Cortex of kidney (tissue), 1 donor: ENCODE measurements at places on chromosomes 5 and 9.
A peak's percentile ranks its signal among the peaks of the same experiment; 100 is the strongest.

DNA sequence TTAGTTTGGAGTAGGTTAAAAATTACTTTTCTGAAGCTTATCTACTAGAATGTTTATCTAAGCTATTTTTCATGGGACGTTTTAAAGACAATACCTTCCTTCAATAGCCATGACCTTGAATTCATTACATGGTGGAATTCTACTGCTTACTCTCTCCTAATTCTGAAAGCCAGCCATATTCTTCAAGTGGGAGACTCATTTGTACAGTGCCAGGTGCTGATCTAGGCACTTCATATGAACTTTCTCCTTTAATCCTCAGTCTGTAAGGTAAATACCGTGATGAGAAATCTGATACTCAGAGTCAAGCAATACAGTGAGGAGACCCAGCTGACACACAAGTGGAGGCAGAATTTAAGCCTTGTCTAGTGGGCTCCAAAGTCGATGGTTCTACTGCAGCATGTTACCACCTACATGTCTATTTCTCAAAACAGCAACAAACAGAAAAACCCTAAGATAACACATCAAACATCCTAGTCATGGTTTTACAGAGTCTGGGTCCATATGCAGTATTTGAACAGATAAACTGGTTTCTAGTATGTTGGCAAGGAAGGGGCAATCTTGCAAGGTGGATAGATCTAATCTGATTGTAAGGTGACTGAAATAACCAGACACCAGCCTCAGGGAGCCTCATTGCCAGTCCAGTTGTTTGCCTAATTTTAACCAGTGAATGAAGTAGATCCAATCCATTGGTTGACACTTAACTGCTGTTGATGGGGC is 243.7 kb downstream of the PIK3R1 start:
- no peak for DNase-seq

DNA sequence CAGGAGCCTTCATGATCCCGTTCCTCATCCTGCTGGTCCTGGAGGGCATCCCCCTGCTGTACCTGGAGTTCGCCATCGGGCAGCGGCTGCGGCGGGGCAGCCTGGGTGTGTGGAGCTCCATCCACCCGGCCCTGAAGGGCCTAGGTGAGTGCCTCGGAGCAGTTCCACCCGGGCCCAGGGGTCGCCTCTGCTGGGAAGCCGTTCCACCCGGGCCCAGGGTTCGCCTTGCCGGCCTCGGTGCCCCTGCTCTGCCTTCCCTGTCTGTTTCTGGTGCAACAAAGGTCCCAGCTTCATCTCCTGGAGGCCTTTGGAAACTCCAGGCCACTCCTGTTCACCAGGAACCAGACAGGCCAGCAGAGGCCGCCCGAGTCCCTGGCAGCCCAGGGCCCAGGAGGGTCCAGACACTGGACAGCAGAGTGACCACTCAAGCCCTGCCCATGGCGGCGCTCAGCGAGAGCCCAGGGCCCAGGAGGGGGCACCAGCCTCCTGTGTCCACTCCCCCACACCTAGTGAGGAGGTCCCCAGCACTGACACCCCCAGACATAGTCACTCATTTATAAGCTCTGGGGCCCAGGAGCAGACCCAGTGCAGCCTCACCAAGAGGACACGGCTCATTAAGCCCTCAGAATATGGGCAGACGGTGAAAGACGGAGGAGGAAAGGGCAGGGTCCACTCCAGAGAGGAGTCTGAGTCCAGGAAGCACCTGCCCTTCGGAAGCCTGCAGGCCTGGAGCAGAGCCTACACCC is 7.5 kb downstream of the SLC6A19 start:
- no peak for DNase-seq

- DNase-seq = no peak
These were observed 368.6 kb upstream of the IRX4 start for GRCh38 chr5:2251298-2251697.

DNA sequence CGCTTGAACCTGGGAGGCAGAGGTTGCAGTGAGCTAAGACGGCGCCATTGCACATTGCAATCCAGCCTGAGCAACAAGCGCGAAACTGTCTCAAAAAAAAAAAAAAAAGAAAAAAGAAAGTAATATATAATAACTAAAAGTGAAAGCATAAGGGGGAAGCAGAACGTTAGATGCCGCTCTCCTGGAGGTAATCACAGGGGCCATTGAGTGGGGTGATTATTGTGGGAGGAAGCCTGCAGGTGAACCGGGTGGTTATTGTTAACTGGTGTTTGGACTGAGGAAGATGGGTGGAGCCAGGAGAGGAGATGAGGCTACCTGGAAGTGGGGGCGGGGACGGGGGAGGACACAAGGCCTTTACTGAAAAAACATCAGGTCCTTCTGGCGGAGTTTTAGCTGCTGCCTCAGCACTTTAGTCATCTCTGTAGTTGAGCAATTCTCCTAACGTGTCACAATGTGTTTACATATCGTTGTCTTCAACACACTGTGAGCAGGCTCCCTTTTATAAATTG is 5.3 kb upstream of the TJP2 start:
- no peak for DNase-seq

GRCh38 chr5:178651046-178651810 is 24.4 kb upstream of the CLK4 start:
- no peak for DNase-seq

DNA sequence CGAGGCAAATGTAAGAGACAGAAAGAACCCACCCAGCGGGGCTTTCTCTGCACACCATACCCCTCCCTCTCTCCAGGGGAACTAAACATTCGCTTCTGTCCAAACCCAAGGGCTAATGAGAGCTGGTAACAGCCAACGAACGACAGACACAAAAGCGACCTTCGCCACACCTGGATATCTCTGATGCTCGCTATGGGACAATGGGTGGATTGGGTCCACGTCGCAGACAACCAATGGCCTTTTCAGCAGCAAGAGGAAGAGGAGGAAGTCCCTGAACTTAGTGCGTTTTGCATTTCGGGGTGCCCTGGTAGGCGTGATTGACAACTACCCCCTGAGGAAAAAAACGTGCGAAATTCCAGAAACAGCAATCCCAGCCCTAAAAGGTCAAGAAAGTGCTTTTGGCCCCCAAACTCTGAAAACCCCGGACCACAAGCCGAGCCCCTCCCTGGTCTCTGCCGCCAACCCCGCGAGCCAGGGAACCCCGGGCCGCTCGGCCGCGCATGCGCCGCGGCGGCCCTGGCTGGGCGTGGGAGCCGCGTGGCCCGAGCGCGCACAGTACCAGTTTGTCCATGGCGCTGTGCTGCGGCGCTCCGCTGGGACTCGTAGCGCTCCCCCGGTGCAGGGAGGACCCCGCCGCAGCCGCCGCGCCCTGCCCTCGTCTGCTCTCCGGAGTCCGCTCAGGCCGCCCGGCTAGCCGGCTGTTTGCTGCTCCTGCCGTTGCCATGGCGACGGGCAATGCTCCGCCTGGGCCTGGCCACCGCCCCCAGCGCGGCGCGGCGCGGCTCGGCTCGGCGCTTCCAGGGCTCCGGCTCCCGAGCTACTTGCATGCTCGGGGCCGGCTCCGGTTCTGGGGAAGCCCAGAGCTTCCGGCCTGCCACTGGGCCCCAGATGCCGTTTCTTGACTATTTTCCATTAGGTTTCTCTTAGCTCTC is 66.9 kb upstream of the DNAH5 start:
- peak; percentile 10 for DNase-seq

GRCh38 chr9:110877374-110877773 is 160.9 kb downstream of the LPAR1 start:
- no peak for DNase-seq

GRCh38 chr9:10168241-10168640 is 444.6 kb downstream of the PTPRD start:
- DNase-seq = no peak

DNA sequence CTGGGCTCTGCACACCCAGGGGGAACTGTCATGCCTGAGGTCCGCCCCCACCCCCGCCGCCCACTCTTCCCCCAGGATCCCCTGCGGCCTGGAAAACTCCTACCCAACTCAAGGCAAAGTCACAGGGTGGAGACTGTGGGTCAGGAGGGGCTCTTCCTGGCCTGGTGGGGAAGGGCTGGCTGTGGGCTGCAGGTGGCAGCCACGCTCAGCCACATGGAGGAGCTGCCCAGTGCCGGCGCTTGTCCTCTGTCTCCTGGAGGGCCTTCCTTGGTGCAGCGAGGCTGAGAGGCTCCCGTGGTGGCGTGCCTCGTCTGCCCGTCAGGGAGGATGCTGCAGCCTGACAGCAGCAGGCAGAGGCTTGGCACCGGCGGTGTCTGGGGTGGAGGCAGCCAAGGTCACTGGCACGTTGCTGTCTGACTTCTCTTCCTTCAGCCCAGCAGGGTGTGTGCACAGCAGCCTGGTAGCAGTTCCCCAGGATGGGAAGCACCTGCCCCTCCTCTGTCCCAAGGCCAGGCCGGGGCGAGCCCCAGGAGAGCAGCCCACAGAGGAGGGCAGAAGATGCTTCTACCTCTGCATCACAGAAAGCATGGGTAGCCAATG is 78.1 kb downstream of the ADAMTS2 start:
- no peak for DNase-seq

- no peak for DNase-seq
These were observed 122.2 kb downstream of the C9orf50 start for GRCh38 chr9:129498451-129499384.

GRCh38 chr5:78647838-78648358 is 674 bp downstream of the LHFPL2 start:
- no peak for DNase-seq

- no peak for DNase-seq
These were observed at the start of the genes EIF4E1B and SNCB for GRCh38 chr5:176629853-176630680. EIF4E1B (plus strand) TSS chr5:176630675; CDS start chr5:176642788, 12,113 bp downstream. SNCB (minus strand) TSS chr5:176630534; CDS start chr5:176629654, 880 bp downstream.

DNA sequence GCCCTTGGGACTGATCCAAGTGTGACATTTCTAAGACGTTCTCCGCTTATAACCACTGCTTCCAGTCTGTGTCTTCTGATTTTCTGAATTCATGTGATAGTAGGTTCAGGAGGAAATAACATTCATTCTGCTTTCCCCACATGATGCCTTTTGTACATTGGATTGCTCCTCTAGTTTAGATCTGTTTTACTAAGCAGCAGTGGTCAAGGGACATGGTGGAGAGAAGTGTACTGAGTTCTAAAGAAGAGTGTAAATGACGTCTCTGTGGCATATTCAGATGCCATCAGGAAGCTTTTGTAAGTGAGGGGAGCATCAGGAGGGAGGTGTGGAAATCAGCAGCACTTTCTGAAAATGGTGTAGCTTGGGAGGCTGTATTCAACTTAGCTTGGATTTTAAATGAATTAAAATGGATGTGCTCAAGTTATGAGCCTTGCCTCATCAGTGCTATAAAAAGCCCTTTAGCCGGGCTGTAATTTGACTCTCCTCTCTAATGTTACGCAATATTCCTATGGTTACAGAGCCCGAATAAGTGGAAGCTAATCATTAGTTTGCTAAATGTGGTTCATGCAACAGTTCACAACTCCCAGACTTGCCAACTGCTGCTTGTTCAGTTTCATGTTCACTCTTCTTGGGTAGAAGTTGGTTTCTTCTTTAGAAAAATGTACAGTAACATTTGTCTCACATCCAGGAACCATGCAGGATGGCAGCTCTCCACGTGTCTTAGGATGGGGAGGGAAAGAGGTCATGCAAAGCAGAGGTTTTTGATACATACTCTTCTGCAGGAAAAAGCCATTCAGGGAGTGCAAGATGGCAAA is 281.3 kb downstream of the ARHGAP26 start:
- DNase-seq = no peak

DNA sequence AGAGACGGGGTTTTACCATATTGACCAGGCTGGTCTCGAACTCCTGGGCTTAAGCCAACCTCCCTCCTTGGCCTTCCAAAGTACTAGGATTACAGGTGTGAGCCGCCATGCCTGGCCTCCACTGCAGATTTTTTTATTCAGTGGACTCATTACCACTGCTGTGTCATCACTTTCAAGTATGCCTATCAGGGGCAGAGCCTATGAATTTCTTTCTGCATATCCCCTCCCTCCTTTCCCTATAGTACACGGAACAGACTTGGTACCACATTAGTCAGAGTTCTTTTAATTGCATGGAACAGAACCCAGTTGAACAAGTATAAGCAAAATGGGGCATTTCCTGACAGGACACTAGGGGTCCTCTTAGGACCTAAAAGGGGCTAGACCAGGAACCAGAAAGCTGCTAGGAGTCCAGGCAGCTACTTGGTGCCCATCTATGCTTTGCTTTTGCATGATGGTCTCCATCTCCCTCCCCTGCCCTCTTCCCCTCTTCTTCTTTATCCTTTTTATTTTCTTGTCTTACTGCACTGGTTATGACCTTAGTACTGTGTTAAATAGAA is 5.8 kb downstream of the BSPRY start:
- no peak for DNase-seq

DNA sequence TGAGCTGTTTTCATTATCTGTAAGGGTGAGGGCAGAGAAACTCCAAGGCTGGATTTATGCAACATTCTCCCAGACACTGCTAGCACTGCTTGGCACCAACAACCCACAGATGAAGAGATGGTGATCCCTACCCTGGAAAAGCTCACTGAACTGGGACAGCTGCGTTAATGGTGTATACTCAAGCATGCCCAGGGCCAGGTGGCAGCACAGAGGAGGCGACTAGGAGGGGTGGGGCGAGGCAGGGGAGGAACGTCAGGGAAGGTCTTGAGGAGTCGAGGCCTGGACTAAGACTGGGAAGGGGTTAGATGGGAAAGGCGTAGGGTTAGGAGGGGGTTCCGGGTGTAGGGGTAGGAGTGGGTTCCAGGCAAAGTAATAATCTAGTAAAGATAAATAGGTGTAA is 73.1 kb upstream of the TBC1D9B start:
- no peak for DNase-seq

DNA sequence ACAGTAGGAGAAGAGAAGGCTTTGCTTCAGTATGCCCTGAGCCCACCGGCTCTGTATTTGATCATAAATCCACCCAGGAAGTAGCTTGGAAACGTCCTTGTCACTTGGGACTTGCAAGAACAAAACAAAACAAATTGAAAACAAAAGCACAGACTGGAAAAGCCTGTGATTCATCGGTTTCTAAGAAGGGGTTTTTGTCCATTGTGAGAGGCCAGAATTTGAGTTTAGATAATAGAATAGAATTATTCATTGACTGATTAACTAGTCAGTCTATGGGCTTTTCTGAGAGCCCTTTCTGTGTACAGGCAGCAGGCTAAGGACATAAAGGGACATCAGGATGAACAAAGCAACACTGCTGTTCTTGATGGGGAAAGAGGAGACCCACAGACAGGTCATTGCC is 424.8 kb downstream of the IRX1 start:
- DNase-seq = no peak

DNA sequence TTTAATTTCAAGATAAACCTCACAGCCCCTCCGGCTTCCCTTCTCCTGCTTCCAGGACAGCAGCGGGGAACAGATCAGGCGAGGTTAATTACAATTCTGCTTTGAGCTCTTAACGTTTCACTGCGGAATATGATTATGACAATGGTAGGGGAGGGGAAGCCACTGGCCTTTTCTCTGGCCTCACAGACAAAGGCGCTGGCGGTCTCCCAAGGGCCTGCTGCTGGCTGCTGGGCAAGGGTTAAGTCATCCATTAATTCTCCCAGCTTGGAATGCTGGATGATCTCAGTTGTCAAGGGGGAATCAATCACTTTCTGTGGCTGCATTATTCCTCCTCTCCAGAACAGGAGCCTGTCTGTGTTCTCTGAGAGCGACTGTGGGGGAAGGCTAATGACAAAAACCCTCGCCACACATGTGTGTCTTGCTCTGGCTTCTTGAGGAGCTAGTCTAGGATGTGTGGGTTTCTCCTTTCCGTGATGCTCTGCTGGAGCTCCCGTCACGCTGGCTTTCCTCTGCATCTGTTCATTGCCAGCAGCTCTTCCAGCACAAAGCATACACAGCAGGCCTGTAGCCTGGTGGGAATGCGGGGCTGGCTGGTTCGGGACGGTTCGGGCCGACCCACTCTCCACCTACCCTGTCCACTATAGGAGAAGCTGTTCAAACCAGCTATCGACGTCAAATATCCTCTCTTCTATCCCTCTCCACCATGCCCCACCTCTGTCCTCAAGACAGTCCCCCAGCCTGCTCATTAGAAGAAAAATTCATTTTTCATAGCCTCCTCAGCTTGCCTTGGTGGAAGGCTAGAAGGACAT is 82.8 kb downstream of the DCP2 start:
- DNase-seq = no peak
